ENCODE measurements at places on chromosomes 6 and 20. TPM values are rescaled to one million over a fixed set of nuclear protein-coding genes. Genes with fewer than 3 reads are reported as not detected.

COX4I2 gene
- total RNA-seq, result not detected

DNA sequence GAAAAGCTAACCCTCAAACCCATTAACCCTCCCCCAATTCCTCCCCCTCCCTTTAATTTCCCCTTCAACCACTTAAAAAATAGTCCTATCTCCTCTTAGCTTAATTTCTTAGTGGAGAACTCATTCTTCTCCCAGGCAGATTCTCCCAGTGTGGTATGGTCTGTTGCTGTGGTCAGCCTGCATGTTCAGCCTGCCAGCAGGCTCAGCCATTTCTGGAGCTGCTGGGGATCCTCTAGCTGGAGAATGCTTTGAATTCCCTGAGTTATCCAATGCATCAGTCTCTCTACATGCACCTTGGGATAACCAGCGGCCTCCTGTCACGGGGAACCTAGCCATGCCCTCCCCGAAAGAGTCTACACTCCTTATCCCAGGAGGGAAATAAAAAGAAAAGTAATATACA is 375.4 kb upstream of the RSPO3 start:
- no peak for DNase-seq

SPEF1 gene
- total RNA-seq, result 0.48 TPM

DNA sequence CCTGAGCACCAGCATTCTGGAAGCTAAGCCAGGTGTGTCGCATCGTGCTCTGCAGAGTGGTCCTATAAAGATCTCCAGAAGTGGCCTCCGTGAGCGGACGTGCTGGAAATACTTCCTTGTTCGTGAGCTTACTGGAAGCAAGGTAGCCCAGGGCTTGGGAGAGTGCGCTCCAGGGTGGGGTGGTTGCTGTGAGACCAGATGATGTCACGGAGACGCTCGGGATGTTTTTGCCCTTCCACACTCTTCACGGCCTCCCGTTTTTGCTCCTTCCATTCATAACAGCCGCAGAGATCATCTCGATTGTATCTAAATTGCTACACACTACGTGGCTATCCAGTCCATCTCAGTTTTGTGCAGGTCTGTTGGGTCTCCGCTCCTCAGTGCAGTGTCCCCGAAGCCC is 373.4 kb downstream of the THBS2 start:
- no peak for DNase-seq

DNA sequence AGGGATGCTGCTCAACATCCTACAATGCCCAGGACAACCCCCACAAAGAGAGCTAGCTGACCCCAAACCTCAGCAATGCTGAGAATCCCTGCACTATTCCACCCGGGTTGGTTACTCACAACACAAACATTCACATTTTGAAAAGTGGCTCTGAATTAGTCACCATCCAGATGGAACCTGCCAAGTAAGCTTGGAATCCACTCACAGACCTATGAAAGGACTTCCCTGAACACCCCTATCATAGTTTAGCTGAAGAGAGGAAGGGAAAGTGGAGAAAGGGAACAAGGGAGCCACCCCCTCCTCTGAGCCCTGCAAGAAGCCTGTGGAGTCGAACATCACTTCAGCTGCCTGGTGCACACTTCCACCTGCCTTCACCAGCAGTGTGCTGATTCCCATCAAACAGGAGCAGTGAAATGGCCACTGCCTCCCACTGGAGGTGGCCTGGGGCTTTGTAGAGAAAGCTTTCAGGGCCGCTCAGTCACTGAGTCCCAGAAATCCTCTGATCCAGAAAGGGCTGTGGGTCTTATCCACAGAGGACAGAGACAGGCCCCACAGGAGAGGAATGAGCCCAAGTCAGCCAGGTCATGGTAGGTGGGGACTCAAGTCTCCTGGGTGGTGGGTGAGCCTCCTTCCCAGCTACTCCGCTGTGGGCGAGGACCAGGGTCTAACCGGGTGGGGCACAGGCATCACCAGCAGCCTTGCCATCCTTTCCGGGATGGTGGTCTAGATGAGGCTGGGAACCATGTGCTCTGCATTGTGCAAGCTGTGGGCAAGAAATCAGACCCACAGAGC is 203.7 kb downstream of the SYNDIG1 start:
- no peak for DNase-seq

DNA sequence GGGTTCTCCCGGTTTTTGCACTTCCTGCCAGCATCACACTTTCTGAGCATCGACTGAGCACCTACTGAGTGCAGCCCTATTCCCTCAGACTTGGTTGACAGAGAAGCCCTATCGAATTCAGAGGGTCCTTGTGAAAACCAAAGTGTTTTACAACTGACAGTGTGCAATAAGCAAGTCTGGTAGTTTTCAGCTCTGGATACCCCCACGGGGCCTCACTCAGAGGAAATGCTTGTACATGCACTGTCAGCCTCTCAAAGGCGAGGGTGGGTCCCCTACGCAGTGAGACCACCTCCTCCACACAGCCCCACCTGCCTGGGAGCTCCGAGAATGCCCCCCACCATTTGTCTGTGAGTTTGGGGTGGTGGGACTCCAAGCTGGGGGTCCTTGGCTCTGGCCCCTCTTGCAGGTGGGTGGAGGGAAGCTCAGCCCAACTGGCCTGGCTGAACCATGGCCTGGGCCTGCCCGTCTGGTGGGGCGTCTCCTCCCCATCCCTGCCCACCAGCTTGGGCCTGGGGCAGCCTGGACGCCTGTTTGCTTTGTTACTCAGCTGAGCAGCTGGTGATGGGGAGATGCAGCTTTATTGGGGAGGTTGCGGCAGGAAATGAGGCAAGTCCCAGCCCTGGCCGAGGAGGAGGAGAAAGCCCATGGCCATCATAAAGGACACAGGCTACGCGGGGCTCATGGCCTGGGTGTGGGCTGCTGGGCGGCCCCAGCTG is 1.7 kb downstream of the SPDEF start:
- no peak for DNase-seq

GRCh38 chr6:165181951-165182414 is 127.4 kb downstream of the C6orf118 start:
- no peak for DNase-seq

DNA sequence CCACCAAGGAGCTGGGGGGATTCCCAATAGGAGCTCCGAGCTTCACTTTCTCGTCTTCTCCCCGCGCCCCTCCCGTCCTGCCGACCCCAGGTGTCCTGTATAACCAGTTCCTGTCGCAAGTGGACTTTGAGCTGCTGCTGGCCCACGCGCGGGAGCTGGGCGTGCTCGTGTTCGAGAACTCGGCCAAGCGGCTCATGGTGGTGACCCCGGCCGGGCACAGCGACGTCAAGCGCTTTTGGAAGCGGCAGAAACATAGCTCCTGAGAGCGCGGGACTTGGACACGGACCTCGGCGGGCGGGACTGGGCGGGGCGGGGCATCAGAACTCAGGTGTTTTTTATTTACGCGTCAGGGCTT is 340 bp upstream of the VARS2 start:
- DNase-seq, result no peak

GRCh38 chr20:35060168-35060567 is 32.4 kb downstream of the TRPC4AP start:
- no peak for DNase-seq

DNA sequence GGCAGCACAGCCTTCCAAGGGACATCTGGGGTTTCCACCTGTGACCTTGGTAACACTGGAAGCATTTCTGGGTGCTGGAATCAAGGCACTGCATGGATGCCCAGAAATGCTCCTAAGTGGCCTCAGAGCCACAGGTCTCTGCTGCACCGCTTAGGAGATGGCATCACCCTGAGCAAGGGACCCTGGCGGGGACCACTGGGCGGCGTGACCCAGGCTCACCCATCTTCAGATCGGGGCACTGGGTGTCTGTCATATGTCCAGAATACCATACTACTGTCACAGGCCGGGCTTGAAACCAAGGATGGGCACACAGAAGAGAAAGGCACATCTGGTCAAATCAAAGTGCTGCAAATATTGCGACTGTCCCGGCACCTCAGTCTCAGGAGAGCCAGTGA is 45.9 kb downstream of the SSR1 start:
- DNase-seq, result no peak

SLC17A4 gene
- not detected for total RNA-seq

- DNase-seq, result no peak
Observed at GRCh38 chr20:55213653-55214052, 738.3 kb downstream of the DOK5 start.

DNA sequence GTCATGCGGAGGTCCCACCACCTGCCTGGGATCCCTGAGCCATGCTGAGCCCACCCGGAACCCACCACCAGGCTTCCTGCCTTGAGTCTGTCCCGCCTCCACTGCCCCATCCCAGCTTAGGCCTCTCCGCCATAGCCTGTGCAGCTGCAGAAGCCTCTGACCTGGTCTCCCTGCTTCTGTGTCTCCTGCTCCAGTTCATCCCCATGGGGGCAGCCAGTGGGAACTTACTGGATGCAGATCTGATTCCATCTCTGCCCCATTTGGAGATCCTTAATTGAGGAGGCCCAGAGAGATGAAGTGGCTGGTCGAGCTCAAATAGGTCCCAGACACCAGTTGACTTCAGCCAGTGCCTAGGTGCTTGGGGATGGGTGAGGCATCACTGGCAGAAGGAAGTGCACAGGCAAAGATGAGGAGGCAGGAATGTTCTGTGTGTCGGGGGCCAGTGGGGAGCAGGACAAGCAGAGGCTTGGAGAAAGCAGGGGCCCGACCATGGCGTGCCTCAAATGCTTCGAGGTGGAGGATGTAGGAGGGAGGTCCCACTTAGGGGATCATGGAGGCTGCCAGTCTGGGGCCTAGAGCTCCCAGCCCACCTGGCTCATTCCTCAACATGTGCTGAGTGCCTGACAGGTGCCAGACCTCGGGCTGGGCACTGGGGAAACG is 112.8 kb downstream of the TOX2 start:
- no peak for DNase-seq

DNA sequence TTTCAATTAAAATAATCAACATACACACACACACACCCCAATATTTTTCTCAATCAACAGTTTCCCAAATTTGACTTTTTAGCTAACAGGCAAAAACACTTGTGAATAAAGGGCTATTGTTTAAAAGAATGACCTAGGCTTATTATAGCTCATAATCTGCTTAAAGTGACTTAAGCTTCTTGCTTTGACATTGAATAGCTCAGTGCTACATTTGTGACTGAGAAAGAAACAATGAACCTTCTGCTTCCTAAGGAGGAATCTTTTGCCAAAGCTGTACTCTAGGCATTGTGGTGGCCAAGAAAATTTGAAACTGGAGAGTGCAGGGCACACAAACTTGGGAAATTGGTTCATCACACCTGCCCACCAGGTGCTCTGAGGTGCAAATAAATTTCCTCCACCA is 282.0 kb downstream of the SYNE1 start:
- no peak for DNase-seq

DNA sequence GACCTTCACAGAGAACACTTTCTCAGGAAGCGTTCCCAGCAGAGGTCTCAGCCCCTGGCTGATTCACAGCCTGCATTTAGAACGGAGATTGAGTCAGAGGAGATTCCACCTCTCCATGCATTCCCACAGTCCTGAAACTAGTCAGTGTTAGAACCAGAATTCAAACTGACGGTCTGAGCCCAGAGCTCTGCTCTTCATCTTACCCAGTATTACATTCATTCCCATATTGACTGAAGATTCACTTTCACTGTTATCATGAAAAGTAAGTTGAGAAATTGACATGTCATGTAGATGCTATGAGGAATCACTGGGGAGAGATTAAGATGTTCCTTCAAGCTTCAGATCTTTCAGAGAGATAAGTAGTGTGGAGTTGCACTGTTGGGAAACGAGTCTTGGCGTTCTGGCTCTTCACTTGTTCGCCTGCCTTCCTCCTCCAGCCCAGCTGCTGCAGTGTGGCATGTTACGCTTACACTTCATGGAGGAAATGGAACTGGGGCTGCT is 28.3 kb downstream of the MAS1 start:
- no peak for DNase-seq

DNA sequence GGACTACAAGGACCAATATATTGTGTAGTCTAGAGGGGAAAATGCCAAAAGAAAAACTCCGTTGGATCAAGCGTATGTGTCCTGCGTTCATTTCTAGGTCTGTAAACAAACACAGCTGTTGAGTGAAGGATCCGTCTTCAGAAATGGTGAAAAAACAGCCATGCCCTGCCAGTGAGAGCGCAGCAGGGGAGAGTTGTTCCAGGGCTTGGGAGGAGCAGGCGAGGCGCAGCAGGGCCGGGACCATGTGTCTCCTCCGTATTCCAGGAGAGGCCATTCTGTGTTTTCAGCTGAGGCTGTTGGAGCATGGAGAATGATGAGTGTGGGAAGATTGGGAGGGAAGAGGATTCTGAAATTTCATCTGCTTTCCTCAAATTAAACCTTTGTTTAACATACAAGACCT is 38.0 kb downstream of the BMP6 start:
- no peak for DNase-seq

CENPW gene
- 41.2 TPM for total RNA-seq

OR2J3 gene
- total RNA-seq, result not detected

DNA sequence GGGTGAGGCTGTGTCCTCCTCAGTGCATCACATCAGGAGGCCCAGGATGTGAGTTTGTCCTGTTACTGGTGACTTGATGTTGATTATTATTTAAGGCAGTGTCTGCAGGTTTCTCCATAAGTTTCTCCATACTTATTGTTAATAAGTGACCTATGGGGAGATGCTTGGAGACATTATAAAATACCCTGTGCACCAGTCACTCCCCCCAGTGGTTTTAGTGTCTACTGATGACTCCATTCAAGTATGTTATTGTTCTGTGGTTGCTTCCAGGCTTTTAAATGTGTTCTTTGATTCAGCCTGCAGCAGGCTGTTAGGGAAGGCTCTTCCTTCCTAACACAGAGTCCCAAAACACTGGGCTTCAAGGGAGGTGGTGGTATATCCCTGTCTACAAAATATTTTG is 14.6 kb upstream of the CST3 start:
- DNase-seq, result no peak

- no peak for DNase-seq
Observed at GRCh38 chr20:37161830-37162549, 17.1 kb upstream of the RPN2 start.

GRCh38 chr20:805713-806112 is 27.8 kb upstream of the FAM110A start:
- no peak for DNase-seq

- DNase-seq, result no peak
Observed at GRCh38 chr20:2042400-2042799, 48.5 kb upstream of the PDYN start.

- DNase-seq, result no peak
Observed at GRCh38 chr6:139699911-139700310, 325.5 kb upstream of the CITED2 start.

DNA sequence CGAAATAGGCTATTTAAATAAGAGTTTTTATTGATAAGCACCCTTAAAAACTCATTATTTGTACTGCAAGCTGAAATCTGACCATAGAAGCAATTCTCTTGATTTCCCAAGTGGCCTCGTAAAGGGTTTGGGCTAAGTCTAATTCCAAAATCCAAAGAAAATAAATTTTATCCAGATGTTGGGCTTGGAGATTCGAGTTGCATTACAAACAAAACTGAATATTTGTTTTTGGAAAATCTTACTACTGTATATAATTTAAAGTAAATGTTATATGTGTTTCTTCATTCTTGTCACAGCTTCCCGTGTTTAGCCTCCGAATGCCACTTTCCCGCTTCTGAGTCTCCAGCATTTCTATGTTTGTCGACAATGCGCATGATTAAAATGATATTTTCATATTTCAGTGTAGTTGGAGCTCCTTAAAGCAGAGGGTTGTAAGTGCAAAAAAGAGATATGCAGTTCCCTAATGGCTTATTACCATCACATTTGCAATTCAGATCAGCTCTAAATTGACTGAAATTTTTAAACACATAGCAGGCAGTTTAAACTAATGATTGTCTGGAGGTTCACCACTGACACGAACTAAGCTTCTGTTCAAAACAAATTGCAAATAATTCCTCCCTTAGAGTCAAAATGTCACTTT is 47.0 kb downstream of the PRL start:
- no peak for DNase-seq

- peak; percentile 94 for DNase-seq
Observed at GRCh38 chr20:50794846-50795634, at the start of gene BCAS4. TSS of gene BCAS4 (plus strand) at chr20:50795061. CDS start at chr20:50795084, 23 bp downstream.

TOP1 gene
- total RNA-seq, result 78.7 TPM

RNF217 gene
- 1.2 TPM for total RNA-seq

- no peak for DNase-seq
Observed at GRCh38 chr6:144657691-144658090, 372.6 kb downstream of the UTRN start.

Measured in activated T-cell treated with anti-CD3 and anti-CD28 coated beads, Interleukin-2, amount 50 U/mL, for 72 hours (primary cell).